ENCODE measurements at places on chromosomes 11 and 22. TPM values are rescaled to one million over a fixed set of nuclear protein-coding genes. Genes with fewer than 3 reads are reported as not detected.

GRCh38 chr11:69140635-69141034 lies 15.1 kb upstream of the SMIM38 start:
- DNase-seq, result no peak

Gene F2
- not detected for total RNA-seq

Gene SLC5A12
- not detected for total RNA-seq

Gene FXYD6
- 30.2 TPM for total RNA-seq

GRCh38 chr11:23674866-23675265 lies 814.6 kb upstream of the CCDC179 start:
- DNase-seq, result no peak

GRCh38 chr11:112172362-112172994 lies 2.8 kb upstream of the BCO2 start:
- no peak for DNase-seq

DNA sequence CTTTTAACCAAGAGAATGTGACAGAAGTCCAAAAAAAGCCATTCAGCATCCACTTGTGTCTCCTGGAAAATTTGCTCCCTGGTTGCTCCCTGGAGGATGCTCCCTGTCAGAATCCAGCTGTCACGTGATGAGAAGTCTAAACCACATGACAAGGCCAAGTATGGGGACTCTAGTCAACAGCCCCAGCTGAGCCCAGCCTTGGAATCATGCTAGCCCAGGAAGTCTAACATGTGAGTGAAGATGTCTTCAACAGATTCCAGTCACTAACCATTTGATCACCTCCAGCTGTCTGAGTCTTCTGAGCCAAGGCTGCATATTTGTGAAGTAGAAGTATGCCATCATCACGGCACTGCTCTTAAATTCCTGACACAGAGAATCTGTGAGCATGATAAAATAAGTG lies 4.2 kb downstream of the OR56B4 start:
- no peak for DNase-seq

Gene C11orf52
- total RNA-seq, result 1.2 TPM

Gene MYEOV
- not detected for total RNA-seq

DNA sequence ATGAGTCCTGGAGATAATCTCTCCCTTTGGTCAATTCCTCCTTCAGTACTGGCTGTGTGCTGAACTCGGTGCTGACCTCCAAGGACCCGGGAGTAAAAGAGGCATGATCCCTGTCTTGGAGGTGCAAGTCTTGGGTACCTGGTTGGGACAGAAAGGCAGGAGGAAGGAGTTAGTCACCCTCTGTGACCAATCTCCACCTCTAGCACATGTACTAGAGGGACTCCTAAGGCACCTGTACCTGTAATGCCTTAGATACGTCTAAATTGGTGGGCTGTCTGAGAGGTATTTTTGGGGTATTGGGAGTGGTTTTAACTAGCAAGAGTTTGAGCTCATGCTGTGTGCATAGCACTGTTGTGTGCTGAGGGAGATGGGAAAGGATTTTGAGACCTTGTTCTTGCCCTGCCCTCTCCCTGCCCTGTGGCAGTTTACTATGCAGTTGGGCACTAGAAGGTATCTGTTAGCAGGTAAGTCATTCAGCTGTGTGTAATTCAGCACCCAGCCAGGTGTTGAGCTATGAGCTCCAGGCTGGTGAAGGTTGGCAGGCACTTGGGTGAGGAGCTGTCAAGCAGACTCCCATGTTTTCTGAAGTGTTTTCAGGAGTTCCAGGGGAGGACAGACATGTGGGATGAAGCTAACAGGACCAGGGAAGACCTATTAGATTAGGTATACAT lies 2.5 kb downstream of the PANX1 start:
- no peak for DNase-seq

GRCh38 chr11:119120639-119121007 lies 757 bp upstream of the HINFP start:
- no peak for DNase-seq

Gene OR52H1
- total RNA-seq, result not detected

GRCh38 chr22:35627267-35628041 lies 10.3 kb upstream of the MB start:
- peak; percentile 82 for DNase-seq

- no peak for DNase-seq
Measured at GRCh38 chr11:9498457-9499078, 37.8 kb downstream of the ZNF143 start.

Gene GRM5
- not detected for total RNA-seq

DNA sequence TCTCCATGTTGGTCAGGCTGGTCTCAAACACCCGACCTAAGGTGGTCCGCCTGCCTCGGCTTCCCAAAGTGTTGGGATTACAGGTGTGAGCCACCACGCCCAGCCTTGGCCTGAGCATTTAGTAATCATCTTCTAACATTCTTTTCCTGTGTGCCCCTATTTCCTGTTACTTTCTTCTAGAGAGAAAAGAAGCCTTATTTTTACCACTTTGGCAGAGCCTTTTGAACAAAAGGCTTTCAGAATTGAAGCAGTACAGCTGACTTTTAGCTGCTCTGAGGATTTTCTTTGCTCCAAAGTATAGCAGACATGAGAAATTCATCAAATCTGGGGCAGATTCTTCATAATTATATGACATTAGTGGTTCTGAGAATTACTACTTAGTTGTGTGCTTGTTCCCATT lies 13.4 kb downstream of the MORC2 start:
- no peak for DNase-seq

DNA sequence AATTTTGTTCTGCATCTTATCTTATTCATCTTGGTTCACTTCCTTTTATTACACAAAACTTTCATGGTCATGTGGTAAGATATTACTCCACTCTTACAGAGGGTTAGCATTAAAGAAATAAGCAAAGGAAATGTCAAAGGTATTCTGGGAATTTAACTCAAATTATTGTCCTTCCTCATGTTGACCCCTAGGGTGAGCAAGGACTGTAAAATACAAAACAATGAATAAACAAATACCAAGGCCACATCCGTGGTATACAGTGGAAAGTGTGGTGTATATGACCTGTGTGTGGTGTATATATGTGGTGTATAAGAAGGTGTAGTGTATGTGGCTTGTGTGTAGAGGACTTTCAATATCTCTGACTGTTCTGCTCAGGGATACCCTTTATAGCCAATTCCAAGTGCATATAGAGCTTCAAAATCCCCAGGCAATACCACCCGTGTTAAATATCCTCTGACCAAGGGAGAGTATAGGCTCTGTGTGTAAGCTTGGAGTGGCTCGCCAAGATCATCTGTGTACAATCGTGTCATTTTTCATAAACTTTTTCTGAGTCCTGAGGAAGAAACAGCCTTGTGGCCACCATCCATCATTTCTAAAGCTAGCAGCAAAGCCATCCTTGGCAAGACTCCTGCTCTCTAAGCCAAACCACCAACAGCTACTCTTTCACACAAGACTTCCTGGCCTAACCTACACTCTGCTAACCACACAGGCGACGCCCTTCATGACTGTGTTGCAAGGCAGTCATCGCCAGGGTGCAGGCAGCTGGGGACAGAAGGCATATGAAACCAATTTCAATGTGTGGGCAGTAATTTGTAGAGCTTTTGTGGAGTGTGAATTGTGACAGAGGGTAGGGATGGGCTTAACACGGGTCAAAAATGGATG lies 548.0 kb downstream of the ETS1 start:
- DNase-seq, result no peak

DNA sequence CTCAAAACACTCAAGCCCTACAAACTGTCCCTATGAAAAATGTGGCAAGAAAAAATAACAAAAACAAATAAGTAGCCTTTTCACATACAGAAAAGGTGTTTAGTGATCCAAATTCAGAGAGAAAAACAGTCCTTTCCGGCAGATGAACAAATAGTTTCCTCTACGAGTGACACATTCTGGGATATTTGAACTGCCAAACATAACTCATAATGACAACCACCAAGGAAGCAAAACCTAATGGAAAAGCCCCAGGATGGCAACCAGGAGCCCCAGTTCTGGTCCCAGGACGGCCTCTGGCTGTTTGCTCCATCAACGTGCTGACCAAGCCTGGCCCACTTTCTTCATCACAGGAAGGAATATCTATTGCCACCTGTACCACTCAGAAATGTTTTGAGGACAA lies 6.0 kb downstream of the PACSIN2 start:
- DNase-seq, result no peak

GRCh38 chr11:112864672-112865071 lies 96.5 kb upstream of the NCAM1 start:
- no peak for DNase-seq

DNA sequence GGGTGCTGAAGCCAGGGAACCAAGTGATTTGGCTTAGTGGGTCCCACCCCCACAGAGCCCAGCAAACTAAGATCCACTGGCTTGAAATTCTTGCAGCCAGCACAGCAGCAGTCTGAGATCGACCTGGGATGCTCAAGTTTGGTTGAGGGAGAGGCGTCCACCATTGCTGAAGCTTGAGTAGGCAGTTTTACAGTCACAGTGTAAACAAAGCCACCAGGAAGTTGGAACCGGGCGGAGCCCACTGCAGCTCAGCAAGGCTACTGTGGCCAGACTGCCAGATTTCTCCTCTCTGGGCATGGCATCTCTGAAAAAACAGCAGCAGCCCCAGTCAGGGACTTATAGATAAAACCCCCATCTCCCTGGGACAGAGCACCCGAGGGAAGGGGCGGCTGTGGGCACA lies 424.1 kb upstream of the TENM4 start:
- no peak for DNase-seq

GRCh38 chr22:39900306-39901227 lies at the start of gene GRAP2:
GRAP2 (plus strand) TSS chr22:39901084; CDS start chr22:39947107, 46,023 bp downstream.
- DNase-seq, result no peak

All from left ventricle myocardium inferior (tissue), 1 donor.